ENCODE measurements at places on chromosomes 11 and 22.

- no peak for DNase-seq
Observed at GRCh38 chr11:33835143-33835878, 56.6 kb downstream of the LMO2 start.

- no peak for DNase-seq
Observed at GRCh38 chr22:38984224-38984623, 2.1 kb downstream of the APOBEC3B start.

DNA sequence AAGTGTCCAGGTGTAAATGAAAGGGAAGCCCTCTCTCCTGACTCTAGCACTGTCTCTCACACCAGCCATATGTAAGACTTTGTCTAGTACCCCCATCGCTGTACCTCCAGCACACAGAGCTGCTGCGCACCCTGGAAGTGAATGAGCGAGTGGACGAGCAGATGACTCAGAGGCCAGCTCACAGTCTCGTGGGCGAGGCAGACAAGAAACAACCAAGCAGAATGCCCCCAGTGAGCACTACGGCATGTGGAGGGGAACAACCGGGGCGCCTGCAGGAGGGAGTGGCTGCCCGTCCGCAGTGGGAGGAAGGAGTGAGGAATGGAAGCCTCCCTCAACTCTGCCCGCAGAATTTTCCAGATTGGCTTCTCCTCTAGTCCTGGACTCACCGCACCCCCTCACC, 46.4 kb downstream of the MCM5 start:
- no peak for DNase-seq

DNA sequence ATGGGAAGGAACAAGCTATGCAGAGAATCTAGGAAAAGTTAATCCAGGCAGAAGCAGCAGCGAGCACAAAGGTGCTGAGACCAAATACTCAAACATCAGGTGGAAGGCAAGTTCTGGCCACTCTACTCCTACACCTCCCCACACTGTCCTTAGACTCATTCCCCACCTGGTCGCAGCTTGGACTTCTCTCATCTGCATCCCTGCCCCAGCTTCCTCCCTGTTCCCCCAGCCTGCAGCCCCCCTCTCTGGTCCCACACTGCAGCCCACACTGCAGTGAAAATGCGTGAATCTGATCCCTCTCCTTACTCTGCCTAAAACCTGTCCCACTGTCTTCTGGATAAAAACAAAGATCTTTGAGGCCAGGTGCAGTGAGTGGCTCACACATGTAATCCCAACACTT, 9.1 kb downstream of the TPBGL start:
- DNase-seq = no peak

- no peak for DNase-seq
Observed at GRCh38 chr11:89545691-89546090, 54.5 kb upstream of the NOX4 start.

GRCh38 chr22:46024136-46024840, 47.3 kb upstream of the WNT7B start:
- DNase-seq = no peak

DNA sequence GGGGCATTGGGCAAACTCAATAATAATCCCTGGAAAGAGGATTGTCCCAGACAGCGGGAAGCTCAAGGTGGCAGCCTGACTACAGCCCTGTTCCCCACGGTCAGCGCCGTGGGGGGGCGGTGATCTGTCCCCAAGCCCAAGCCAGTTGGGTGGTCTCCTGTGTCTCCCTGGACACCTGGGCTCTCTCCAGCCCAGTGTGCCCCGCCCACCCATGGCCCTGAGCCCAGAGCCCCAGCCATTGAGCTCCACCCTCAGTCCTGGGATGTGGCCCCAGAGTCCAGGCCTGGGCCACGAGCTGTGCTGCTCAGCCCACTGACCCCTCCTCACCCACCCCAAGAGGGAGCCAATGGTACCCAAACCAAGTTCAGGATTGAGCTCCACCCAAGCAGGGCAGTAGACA, 27.9 kb upstream of the PDE2A start:
- DNase-seq = no peak

DNA sequence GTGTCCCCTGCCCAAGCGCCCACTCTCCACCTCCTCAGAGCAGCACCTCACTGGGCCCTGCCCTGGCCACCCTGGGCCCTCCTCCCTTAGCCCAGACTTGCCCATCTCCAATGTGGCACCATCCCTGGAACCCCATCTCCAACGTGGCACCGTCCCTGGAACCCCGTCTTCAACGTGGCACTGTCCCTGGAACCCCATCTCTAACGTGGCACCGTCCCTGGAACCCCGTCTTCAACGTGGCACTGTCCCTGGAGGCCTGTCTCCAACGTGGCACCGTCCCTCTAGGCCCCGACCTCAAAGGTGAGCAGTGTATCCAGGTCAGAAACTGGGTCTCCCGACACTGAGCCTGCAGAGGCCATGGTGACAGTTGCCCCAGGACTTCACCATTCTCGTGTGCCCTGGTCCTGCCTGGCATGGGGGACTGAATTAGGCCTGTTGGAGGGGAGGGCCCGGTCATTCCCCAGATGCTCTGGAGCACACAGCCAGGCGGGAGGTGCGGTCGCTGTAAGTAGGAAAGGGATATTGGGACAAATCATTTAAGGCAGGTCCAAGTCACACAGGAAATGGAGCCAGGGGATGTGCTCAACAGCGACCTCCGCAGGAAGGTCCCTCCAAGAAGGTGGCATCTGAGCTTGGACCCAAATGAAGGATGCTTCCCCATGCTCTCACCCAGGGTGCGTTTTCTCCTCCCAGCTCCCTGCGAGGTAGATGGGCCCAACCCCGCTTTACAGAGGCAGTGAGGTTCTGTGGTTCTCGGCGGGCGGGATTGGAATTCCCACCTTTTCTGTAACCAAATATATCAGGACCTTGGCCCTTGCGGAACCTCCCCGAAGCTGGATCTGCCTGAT, 2.4 kb upstream of the CTSD start:
- no peak for DNase-seq

GRCh38 chr11:132803436-132803835, 728.9 kb downstream of the OPCML start:
- DNase-seq = no peak

DNA sequence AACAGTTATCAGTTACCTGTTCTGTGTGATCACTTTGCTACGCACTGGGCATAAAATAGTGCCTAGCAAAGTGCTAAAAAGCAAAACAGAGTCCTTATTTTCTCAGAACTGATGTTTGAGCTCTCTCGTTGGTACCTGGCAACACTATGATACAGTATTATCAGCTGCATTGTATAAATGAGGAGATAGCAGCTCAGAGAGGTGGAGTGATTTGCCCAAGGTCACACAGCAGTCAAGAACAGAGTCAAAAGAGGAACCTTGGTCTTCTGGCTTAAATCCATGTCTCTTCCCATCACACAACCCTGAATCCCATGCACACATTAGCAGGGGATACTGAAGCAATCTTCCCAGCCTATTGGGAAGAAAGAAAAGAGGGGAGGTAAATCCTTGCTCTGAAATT, 580.5 kb downstream of the SOX6 start:
- DNase-seq = no peak

- DNase-seq = peak; percentile 27
Observed at GRCh38 chr11:8081591-8082250, 710 bp downstream of the TUB start.

DNA sequence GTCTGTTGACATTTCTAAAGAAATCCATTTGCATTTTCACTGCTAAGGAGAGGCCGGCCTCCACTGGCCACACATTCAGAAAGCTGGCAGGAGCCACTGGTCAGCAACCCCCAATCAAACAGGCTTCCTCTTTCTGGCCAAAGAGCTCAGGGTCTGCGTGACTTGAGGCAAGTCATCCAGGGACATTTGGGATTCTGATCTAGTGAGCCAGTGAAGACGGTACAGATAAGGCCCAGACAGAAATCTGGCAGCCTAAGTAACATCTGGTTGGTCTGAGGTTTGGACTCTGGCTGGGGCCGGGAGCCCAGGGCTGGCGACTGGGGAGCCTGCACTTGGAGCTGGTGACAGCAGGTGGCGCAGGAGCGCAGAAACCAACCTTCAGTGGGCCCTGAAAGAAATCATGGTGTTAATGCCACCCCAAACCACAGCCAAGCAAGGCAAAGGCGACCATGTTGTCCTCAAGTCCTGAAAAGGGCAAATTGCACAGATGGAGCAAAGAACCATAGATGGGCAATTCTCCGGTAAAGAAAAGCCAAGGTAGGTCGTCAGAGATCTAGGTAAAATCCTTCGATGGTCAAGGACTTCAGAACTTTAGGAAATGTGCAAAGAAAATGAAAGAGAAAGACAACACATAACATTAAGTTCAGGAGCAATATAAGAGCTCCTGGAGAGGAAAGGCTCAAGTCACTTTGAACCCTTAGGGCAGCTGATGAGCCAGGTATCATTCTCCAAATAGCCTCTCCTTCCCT, 99.4 kb upstream of the BLID start:
- DNase-seq = peak; percentile 66

DNA sequence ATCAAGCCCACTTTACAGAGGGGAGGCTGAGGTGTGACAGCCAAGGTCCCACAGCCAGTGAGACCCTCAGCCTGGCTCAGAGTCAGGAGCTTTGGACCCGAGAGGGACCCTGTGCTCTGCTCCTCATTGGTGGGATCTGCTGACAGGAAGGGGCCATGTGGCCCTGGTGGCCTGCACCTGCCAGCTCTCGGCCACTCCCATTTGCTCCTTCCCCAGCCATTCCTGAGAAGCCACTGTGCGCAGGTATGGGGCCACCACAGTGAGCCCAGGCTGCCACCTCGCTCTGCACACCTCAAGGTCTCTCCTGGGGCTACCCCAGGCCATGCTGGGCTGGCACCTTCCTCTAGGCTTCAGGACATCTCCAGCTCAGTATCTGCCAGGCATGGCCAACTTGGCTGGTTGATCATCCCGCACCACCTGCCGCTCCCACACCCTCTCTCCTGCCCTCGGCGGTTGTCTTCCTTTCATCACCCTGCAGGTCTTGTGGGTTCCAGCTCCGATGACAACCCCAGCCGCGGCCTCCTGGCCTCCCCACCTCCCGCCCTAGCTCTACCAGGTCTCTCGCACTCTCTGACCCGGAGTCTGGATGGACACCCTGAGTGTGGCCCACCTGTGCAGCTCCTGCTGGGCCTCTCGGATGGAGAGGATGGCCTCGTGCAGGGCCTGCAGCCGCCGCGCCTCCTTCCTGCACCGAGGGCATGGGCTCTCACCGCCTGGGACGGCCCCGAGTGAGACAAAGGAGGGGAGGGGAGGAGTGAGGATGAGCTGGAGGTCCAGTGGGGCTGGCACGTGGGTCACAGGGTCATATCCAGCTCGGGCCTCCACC, 32.2 kb upstream of the CARS1 start:
- no peak for DNase-seq

DNA sequence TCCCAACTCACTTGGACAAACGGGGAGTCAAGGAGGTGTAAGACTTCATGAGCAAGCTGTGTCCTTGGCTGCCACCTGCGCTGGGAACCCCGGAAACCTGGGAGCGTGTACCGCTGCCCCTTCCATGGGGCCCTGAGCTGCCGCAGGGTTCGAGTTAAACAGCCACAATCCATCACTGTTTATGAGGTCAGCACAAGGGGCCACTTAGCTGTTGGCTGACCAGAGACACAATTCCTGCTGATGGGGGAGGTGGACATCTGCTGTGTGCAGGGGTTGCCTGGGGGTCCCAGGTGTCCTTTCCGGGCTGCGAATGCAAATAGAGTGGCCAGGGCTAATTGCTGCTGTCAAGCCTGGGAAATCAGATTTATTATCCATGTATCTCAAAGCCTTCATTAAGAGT, 549.3 kb downstream of the BRD1 start:
- no peak for DNase-seq

DNA sequence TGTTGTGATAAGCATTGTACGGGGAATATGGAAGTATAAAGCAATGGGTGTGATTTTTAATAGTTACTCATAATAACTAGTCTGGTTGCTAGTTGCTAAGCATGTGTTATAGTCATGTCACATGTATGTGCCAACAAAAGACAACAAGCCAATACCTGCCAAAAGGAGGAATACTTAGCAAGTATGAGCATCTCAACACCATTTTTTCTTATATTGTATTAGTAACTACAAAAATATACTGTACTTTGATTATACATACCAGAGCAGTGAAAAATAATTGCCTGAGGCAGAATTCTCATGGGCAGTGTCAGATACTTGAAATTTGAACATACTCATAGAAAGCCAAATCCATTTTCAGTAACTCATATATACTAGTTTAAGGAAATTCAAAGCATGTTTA, 62.4 kb upstream of the ALKBH3 start:
- no peak for DNase-seq

GRCh38 chr22:20488946-20489345, 6.6 kb downstream of the KLHL22 start:
- no peak for DNase-seq

GRCh38 chr11:82738091-82738490, 4.4 kb upstream of the FAM181B start:
- no peak for DNase-seq

DNA sequence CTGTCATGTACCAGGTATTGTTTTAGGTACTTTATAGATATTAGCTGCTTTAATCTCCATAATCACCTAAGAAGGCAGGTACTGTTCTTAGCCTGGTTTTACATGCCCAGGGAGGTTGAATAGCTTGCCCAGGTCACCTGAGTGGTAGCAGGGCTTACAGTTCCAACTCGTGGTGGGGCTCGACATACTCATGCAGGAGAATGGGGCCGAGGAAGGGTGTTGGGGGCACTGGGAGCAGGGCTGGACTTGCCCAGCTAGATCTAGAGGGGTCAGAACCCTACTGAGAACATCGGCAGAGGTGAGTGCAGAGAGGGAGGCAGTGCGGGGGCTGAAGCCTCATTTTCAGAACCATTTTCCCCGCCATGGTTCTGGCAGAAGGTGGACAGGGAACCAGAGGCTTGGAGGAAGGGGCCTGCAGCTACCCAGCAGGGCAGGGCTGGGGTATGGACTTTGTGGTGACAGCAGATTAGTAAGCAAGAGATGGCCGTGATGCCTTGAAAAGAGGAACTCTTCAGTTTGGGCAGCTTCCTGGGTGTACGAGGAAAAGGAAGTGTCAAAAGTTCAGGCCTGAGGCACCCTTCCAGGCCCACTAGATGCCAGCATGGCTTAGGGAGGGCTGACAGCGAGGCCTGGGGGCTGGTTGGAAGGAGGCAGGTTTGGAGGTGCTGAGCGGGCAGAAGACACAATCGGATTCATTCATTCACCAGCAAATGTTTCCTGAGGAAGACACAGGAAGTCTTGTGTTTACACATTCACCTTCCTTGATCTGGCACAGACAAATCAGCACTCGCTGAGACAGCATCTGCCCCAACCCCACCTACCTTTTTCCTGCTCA, 54.7 kb upstream of the LYVE1 start:
- no peak for DNase-seq

DNA sequence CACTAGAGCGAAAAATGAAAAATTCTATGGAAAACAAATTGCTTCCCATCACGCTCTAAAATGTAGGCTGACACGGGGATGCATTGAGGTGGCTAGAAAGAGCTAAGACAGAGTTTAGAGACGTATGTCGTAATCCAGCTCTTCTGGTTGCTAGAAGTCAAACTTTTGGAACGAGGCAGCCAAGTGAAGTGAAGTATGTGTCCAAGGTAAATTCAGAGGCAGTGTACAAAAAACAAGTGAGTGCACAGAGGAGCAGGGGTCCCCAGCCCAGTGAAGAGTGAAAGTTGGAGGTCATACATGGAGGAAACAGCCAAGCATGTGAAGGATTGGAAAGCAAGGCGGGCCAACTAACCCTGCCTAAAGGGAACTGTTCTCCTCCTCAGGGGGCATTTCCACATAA, 528.5 kb downstream of the NTM start:
- DNase-seq = no peak
